Naive thymus-derived CD8-positive, alpha-beta T cell (primary cell): ENCODE measurements at places on chromosomes 5 and 9.

GRCh38 chr5:59745415-59745863, 148.1 kb downstream of the PDE4D start:
- DNase-seq = no peak

DNA sequence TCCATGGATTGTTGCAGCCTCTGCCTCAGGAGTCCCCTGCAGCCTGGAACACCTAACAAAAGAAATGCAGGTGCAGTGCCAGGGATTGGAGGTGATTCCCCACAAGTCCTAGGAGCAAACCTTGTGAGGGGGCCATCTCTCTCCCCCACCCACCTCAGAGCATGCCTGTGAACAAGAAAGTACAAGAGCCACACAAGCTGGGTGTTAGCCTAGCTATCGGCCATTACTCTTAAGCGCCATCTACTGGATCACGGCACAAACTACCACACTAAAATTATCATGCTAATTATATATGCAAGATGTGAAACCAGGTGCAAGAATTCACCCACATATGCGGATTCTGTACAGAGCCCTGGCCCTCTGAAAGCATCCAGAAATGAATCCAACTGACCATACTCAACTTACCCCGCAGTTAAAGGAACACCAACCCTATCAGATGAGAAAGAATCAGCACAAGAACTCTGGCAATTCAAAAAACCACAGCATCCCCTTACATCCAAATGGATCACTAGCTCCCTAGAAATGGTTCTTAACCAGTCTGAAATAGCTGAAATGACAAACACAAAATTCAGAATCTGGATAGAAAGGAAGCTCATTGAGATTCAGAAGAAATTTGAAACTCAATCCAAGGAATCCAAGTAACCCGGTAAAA, 16.5 kb upstream of the PRSS3 start:
- no peak for DNase-seq

DNA sequence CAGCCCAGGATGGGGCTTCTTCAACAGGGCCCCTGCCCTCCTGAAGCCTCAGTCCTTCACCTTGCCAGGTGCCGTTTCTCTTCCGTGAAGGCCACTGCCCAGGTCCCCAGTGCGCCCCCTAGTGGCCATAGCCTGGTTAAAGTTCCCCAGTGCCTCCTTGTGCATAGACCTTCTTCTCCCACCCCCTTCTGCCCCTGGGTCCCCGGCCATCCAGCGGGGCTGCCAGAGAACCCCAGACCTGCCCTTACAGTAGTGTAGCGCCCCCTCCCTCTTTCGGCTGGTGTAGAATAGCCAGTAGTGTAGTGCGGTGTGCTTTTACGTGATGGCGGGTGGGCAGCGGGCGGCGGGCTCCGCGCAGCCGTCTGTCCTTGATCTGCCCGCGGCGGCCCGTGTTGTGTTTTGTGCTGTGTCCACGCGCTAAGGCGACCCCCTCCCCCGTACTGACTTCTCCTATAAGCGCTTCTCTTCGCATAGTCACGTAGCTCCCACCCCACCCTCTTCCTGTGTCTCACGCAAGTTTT, 23.6 kb downstream of the PCDHGC5 start:
- peak; percentile 77 for DNase-seq

DNA sequence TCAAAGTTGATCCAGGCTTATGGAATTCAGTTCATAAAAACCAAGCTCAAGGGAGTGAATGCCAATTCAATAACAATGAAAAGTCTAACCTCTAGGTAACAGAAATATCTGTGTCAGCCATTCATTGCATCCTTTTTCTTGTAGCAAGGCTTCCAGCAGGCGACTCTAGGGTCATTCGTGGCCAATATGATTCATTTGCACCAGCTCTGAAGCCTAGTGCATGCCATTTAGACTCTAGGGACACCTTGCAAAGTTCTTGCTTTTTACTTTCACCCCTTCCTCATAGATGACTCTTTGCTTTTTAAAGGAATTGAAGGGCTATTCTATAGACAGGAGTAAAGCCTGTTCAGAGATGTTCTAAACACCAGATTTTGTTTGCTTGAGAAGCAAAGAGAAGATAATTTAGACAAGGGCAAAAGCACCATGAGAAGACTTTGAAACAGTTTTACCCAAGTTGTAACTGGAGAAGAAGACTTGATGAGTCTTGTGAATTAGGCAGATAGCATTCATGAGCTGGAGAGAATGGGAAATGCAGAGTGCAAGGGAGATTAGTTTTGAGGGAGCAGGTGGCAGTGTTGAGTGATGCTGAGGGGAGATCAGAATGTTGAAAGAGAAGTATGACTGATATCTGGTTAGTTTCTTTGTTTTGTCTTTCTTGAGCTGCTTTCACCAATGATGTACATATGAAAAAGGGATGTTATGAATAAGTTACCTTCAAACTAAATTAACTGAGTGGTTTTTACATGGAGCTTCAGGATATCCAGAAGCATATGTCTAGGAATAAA, 94.5 kb downstream of the F2RL2 start:
- DNase-seq = no peak

DNA sequence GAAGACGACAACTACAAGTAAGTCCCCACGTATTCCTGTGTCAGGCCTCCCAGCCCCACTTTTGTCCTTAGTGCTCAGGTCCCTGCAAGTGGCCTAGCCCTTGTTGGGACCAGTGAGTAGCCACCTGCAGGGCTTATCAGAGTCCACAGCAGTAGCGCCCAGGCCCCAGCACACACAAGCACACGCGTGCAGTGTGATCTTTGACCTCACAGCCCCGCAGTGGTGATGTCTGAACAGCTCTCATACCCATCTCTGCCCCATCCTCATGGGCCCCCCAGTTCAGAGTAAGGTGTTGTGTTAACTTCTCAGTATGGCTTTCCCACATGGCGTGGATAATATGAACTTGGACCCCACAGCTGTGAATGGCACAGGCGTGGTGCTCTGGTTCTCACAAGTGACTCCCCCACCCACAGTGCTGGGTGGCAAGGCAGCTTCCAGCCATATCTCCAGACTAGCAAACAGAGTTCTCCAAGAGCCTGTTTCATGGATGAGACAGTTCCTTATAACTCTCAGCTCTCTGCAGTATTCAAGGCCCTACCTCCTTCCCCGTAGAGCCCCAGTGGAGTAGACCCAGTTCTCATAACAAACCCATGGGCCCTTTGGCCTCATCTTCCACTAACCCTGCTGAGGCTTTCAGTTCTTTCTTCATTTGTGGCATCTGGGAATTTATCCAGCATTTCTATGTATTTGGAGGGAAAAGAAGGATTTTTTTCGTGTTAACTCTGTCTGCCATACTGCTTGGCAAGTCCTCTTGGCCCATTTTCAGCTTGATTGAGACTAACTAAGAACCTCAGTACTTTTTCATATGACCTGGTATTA, 46.5 kb upstream of the ANGPTL2 start:
- no peak for DNase-seq

- DNase-seq = no peak
Measured at GRCh38 chr9:125477089-125477544, 215.5 kb downstream of the GAPVD1 start.

- no peak for DNase-seq
Measured at GRCh38 chr5:108548684-108549596, 167.0 kb upstream of the FBXL17 start.

DNA sequence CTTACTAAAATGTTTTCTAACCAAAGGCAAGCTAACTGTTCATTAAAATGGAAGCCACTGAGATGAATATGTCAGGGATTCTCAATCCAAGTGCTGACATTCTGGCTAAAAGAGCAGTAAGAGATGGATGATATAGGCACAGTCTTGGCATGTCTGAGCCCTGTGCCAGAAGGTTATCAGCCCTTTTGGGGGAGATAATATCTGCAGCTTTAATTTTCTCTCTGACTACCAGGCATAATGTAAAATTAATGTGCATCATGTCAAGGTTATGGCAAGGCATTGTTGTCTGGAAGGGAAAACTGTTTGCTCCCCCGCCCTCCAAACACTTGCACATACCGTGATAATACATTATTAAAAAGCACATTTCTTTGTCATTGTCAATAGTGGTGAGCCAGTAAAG, 609.8 kb downstream of the ZNF608 start:
- DNase-seq = no peak

DNA sequence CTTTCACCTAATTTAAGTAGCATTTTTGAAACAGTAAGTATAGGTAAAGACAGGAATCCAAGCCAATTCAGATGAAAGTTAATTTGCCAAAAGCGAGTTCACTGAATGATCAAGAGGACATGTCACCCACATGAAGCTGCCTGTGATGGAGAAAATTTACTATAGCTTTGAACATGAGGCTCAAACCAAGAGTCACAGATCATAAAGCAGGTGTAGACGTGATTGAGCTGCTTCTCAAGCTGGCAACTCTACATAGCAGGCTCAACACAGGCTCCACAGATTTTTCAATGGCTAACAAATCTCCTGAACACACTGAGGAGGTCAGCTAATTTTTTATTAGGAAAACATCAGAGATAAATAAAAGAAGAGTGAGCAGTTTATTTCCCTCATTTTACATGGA, 173.7 kb downstream of the FAM114A2 start:
- DNase-seq = no peak

GRCh38 chr5:162193012-162193411, 125.4 kb downstream of the GABRG2 start:
- no peak for DNase-seq

DNA sequence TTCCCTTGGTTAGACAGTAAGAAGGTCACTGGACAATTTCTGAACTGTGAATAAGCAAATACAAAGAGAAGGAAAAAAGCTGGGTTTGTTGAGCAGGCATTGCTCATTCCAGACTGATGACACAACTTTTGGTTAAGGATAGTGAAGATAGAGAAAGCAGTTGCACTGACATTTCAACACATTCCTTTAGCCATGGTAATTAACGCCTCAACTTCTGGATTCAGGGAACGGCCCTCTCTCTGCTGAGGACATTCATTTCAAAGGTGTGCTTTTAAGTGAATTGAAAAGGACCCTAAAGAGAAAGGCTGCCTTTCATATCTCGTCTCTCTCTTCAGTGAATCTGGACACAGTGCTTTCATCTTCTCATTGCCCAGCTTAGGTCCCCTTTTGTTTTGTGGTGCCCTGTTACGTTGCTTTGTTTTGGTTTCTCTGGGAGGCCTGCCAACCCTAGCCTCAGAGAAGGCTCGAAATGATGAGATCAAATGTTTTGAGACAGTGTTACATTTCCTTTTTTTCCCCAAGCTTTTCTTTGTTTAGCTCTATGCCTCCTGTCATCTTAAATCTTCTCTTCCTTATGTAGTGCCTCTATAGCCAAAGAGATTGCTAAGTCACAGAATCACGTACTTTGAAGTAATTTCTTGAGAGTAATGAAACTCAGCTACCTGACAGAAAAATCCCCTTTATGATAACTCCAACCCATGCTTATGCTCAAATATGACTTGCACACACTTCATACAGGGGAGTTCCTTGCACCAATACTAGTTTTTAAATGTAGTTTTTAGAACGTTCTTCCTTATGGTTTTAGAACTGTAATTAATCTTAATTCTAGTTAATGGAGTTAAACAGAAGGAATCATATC, 94.4 kb upstream of the IFNE start:
- DNase-seq = peak; percentile 9

- no peak for DNase-seq
Measured at GRCh38 chr9:99253772-99254431, 31.8 kb downstream of the SEC61B start.

DNA sequence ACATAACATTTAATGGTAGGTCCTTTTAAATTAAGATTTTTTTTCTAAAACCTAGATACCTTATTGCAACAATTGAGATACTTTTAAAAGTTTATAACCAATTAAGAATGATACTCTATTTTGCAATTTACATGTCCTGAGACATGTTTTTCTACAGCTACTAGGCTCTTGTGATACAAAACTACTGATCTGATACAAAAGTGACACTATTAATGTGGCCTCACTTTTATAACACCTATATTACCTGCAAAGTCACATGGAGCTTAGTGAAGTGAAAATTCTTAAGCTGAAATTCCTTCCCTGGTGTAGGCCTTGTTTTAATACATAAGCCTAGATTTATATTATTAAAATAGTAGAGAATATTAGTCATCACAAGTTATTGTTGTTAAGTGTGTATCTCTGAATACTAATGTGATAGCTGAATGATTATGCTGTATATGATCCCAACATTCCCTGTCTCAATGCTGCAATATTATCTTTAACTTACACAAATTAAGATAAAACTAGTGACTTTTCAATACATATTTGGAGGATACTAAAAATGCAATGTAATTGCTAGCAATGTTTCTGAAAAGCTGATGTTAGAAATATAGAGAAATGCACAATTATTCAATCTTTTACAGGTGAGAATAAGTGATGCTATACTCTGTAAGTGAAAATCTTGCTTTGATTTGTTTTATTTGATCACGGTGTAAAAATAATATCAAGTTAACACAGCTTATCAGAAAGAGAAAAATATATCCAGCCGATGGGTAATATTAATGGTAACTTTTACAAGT, 2.6 kb downstream of the NFIB start:
- DNase-seq = no peak

- peak; percentile 18 for DNase-seq
Measured at GRCh38 chr9:136665111-136665703, 2.5 kb downstream of the EGFL7 start.

GRCh38 chr9:15277400-15278090, 29.5 kb downstream of the TTC39B start:
- no peak for DNase-seq

DNA sequence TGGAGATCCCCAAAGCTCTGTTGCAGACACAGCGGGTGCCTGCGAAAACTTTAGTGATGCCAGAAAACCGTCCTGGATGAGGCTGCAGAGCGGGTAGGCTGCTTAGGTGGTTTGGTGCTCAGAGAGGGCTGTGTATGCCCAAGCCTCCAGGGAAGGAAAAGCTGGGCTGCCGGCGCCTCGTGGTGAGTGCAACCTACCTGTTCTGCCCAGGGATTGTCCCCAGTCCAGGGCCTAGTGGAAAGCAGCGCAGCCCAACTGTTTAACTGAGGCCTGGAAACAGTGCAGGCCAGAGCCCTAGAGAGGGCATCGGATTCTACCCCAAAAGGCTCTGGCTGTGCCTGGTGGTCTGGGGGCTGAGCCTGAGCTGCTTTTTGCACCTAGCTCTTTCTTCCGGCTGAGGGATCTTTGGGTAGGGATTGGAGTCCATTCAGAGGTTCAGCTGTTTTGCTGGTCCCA, 2.8 kb downstream of the LMX1B start:
- DNase-seq = no peak

DNA sequence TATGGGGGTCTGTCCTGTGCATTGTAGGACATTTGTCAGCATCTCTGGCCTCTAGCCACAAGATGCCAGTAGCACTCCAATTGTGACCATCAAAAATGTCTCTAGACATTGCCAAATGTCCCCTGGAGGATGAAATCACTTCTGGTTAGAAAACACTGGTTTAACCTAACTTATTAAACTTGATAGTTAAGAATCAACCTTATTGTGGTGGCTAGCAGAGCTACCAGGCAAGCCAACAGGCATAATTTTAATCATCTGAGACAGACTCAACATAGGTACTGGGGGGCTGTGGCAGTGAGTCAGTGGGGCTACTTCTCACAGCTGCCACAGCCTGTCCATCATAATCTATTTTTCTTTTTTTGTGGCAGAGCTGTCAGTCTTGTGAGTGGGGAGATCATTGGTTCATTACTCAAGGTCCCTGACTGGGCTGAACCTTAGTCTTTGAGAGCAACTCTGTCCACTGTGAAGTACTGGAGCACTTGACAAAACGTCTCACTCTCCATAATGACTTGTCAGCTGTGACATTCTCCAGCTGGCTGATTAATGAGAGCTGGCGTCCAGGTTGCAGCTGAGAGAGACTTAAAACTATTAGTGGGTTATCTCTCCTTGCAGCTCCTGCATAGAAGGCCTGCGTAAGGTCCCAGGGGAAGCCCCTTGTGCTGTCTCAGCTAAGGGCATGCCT, 107.9 kb downstream of the DCP2 start:
- no peak for DNase-seq
